AG04450 (cell line): ENCODE measurements at places on chromosomes 11 and 22.

DNA sequence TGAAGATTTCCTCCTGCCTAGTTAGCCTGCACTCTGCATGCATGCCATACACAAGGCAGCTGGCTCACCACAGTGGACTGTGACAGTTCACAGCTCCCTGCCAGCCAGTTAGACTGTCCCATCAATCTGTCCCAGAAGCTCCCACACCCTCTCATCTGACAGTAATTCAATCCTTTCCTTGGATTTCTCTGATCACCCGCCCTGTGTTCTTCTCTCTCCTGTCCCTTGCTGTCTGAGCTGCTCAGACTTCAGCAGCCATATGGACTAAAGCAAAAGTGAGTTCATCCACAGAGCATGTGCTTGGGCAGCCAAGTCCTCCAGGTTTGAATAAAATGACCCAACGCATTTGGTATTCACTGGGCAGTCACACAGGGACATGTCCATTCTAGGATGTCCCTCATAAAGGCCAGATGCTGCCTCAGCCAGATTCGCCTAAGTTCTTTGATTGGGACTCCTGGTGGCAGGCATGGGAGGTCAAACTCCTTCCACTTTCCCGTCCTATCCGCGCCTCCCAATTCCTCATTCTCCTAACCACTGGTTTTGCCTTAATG lies 54.5 kb upstream of the ZBTB44 start:
- DNase-seq, result no peak

- DNase-seq, result no peak
Measured at GRCh38 chr22:45769569-45770210, 98.1 kb downstream of the ATXN10 start.

GRCh38 chr11:71120471-71120896 lies 131.9 kb downstream of the SHANK2 start:
- no peak for DNase-seq

DNA sequence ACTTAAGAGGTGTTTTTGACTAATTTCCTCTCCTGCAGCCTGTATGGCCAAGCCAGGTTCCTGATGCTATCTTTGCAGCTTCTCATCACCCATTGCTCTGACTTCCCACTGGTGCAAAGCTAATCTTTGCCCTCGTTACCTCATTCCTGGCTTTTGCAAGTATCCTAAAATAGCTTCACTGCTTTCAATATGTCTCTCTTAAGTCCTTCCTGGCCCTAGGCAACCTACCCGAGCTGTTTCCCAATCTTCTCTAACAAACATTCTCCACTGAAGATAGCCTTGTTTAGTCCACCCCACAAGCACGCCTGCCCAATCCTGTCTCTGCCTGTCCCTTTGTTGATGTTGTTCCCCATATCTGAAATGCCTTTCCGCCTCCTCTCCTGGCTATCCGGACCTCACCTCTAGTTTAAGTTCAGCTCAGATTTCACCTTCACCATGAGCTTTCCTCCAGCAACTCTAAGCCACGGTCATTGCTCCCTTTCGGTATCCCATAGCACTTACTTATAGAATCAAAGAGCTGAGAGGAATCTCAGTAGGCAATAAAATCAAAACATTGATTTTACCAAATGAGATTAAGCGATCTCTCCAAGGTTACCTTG lies 30.1 kb upstream of the CECR2 start:
- no peak for DNase-seq

- peak; percentile 39 for DNase-seq
Measured at GRCh38 chr11:44927174-44927661, 23.5 kb downstream of the TP53I11 start.

GRCh38 chr11:86698639-86699038 lies 26.2 kb upstream of the ME3 start:
- no peak for DNase-seq

DNA sequence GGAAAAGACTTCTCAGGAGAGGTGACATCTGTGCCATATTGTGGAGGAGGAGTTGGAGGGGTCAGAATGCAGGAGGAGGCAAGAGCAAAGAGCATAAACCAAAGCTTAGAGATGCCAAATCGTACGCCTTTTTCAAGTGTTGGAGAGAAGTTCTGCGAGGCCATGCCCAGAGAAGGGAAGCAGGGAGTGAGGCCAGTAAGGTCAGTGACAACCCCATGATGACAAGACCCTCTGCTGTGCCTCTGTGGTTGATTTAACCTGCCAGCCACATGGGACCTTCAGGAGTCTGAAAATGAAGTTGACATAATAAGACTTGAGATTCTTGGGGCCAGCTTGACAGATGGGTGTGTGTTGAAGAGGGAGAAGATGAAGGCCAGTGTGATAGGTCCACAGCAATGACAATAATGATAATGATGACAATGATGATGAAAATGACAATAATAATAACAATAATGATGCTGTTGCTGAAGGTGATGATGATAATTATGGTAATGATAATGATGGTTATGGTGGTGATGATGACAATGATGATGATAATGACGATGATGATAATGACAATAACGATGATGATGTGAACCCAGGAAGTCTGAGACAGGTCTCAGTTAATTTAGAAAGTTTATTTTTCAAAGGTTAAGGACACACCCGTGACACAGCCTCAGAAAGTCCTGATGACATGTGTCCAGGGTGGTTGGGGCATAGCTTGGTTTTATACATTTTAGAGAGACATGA lies 152.6 kb upstream of the B3GAT1 start:
- no peak for DNase-seq

DNA sequence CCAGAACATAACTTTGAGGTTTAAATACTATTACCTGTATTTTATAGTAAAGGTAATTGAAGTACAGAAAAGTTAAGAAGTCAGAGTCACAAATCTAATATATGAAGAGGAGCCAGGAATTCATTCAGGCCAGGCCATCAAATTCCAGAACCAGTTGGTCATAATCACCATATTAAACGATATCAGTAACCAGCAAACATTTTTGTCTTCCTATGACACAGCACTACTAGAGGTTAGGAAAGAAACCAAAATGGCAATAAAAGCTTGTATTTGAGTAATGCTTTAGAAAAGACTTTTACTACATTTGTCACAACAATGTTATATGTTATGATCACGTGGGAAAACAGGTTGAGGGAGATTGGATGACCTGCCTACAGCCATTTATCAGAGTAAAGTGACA lies 62.2 kb downstream of the DKK3 start:
- DNase-seq, result no peak

GRCh38 chr11:106733635-106734034 lies 284.6 kb downstream of the GUCY1A2 start:
- no peak for DNase-seq

DNA sequence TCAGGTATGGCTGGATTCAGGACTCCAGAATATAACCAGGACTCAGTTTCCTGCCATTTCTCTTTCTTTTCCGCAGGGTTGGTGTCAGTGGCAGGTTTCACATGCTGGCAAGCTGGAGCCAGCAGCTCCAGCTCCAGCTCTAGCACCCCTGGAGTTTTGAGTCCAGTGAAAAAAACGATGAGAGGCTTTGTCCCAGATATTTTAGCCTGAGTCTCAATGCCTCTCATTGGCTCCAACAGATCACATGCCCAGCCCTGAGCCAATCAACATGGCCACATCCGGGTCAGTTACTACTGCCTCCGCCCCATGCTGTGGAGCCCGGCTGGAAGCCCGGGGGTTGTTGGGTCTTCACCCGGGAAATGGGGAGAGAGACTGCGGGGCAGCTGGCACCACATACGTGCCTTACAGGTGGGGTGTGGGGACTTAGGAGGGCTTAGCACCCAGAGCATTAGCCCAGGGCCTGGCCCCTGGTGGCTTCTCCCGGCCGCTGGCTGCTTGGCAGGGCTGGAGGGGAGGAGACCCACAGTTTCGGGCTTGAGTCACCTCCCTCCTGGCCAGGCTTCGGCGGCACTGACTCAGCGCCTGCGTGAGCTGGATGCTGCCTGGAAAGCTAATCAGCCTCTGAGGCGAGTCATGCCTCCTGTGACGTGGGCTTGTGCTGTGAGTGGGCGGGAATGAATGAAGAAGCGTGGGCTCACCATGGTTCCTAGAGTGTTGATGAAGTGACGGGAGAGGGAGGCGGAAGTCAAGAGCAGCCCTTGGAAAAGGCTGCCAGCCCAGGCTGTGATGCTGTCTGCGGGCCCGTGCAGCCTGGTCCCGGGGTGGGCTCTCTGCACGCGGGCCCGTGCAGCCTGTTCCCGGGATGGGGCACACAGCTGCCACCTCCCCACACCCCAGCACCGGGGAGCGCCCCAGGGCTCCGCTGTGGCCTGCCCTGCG lies 15.3 kb upstream of the MRTFA start:
- peak; percentile 98 for DNase-seq

GRCh38 chr11:92897487-92897886 lies 72.0 kb upstream of the MTNR1B start:
- no peak for DNase-seq

DNA sequence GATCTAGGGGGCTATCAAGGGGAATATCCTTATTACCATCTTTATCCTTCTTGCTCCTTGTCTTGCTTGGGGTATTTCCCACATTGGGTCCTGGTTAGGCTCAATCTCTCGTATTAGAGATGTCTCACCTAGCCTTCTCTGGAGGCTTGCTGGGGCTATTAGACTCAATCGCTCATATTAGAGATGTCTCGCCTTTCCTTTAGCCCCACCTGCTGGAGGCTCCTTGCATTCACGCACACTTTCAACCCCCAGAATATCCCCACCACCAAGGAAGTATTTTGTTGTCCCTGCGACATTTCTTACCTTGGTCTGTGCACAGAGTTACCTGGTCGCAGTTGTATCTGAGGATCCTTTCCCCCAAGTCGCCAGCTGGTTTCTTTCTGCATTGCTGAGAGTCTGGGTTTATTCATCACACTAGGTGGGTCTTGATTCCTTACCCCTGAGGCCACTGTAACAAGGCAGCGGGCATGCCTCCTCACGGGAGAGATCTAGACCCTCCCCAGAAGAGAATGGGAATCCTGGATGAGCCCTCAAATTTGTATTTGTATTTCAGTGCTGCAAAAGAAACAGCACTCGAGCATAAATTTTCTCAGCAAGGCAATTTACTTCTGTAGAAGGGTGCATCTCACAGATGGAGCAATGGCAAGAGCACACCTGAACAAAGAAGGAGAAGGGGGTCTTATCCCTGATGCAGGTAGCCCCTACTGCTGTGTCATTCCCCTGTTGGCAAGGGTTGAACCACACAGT lies 15.9 kb upstream of the HYLS1 start:
- DNase-seq, result no peak

- no peak for DNase-seq
Measured at GRCh38 chr11:125176866-125177265, 12.3 kb downstream of the PKNOX2 start.

DNA sequence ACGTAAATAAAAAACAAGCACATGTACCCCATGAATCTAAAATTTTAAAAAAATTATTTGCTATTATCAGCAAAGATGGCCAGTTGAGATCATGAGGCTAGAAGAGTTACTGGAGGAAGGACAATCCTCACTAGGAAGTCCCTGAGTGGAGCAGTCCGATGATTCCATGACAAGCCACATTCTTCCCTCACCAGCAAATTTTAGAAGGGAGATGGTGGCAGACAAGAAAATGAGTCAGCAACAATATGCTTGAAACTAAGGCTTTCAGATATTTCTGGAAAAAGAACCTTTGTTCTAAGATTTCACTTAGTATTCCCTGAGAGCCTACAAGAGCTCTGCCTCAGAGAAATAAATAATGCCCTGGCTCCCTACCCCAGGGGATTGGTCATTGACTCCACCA lies 34.9 kb downstream of the P4HA3 start:
- DNase-seq, result no peak

- no peak for DNase-seq
Measured at GRCh38 chr22:37331856-37332536, 49.7 kb downstream of the CYTH4 start.

- DNase-seq, result no peak
Measured at GRCh38 chr11:81869351-81870065, 864.2 kb downstream of the FAM181B start.

GRCh38 chr11:97956904-97957303 lies 1063.8 kb upstream of the CNTN5 start:
- no peak for DNase-seq

- no peak for DNase-seq
Measured at GRCh38 chr11:67520856-67521824, 2.1 kb downstream of the CABP2 start.

DNA sequence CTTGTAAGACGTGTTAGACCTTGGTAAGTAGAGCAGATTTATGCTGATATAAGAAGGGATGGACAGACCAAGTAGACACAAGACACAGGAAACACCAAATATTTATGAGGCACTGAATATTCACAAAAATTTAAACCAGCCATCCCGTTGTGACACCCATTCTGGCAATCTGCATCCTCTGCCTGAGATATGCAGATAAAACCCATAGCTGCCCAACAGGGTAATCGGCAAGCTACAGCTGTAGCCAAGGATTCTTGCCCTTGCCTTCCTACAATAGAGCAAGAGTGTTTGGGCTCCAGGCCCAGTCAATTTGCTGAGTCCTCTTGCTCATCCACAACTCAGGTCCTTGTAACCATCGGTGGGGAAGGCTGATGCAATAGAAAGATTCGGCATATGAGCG lies 18.5 kb upstream of the MPZL2 start:
- DNase-seq, result no peak

DNA sequence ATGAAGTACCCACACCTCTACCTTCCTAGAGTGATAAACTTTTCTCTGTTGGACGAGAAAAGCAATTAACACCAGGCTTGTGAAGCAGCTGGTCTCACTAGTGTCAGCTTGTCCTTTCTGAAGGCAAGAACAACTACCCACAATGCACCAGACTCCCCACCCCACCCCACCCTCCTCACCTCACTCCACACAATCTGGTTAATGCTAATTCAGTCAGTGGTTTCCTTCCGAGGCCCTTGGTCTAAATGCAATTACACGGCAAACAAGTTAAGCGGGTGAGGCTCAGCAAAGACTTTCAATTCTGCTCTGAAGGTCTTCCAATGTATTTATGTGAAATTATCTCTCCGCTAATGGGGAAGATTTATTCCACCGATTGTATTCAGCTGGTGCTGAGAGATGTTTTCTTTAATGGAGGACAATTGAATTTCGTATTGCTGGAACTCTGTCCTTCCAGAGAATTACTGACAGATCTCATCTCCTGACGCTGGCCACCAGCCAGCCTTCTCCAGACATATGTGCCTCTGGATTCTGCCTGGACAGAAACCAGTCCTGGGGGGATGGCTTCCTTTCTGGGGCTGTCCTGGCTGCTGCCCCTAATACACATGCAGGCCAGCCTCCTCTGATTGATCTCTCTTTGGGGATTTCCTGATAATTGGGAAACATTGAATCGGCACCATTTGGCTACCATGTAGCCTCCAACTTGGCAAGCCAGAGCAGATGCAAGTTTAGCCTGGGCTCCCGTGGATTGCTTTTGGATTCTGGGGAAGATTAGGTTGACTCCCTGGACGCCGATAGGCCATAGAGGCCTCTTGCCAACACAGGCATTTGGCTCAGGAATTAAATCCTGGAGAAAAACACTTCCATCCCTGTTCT lies 165.8 kb upstream of the NARS2 start:
- no peak for DNase-seq

GRCh38 chr11:125110506-125110905 lies 920 bp downstream of the TMEM218 start:
- no peak for DNase-seq

DNA sequence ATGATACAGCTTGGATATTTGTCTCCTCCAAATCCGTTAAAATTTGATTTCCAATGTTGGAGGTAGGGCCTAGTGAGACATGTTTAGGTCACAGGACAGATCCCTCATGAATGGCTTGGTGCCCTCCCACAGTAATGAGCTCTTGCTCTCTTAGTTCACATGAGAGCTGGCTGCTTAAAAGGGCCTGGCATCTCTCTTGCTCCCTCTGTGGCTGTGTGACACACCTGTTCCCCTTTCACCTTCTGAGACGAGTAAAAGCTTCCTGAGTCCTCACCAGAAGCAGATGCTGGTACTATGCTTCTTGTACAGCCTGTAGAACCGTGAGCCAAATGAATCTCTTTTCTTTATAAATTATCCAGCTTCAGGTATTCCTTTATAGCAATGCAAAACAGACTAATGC lies 3.5 kb downstream of the VPS37C start:
- DNase-seq, result no peak

GRCh38 chr11:67053896-67054329 lies 2.7 kb upstream of the RHOD start:
- no peak for DNase-seq
